RPMI7951 (cell line): ENCODE measurements at places on chromosomes 7 and 10.

GRCh38 chr7:105315357-105315756 is 73.4 kb downstream of the SRPK2 start:
- DNase-seq, result no peak

- DNase-seq, result peak; percentile 34
Observed at GRCh38 chr7:27435461-27435860, 192.9 kb downstream of the EVX1 start.

DNA sequence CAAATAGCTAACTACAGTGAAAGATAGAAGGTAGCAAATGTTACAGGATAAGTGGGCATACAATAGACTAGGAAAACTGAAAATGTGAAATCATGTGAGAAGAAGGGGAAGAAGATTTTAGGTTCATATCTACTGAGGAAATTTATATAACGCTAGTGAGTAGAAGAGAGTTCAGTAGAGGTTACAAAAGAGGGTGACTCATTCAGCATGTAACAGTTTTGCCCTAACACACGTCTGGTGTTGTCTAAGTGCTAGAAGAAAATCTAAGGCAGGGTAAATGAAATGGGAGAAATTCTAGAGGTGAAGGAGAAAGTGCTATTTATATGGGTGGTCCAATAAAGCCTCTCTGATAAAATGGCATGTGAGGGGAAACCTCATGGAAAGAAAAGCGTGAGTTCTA is 731.4 kb upstream of the POT1 start:
- DNase-seq, result no peak

DNA sequence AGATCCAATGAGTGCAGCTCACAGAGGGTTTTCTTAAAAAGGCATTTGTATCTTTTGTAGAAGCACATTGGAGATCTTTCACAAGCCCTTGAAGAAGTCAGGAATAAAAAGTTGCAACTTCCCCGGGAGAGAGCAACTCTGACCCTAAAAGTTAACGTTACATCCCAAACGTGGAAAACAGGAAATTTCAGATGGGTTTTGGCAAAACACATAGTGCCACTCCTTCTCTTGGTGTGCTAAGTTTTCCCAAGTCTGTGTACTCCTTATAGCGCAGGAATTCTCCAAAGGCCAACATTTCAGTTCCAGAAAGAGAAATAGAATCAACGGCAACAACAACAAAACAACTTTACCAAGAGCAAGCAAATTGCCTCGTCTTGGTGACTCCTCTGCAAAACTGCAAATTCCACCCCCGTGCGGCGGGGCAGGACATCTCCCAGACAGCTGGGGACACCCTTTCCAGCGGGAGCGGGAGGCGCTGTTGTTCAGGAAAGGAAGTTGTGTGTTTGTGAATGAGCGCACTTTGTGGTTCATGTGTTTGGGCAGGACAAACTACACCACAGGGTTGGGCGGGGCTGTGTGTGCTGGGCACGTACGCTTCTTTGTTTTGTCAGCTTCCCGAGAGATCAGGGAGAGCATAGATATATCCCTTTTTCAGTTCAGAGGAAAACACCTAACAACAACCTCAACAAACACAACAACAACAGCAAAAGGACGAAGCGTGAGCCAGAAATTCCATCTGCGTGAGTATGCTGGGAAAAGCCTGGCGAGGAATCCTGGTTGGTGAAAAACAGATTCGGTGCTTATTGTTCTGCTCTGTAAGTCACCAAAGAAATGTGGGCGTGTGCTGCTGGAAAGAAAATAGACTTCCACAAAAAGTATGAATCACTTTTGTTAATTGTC is 294.7 kb upstream of the PITRM1 start:
- peak; percentile 99 for DNase-seq

DNA sequence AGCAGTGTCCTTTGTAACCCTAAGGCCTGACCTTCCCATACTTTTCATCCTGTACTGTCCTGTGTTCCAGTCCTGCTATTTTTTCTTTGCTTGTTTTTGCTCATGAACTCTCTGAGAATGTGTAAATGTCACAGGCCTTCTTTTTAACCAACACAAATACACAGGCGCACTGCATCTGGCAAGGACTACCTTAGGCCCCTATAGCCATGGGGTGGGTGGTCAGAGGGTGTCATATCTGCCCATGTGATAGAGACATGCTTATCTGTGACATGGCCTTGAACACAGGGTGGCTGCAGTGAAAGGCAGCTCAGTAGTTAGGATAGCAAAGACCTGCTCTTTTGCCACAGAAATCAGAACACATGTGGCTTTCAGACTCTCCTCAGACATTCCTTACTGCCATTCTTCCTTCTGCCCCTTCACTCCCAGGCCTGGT is 3.9 kb upstream of the MBL2 start:
- DNase-seq, result no peak

DNA sequence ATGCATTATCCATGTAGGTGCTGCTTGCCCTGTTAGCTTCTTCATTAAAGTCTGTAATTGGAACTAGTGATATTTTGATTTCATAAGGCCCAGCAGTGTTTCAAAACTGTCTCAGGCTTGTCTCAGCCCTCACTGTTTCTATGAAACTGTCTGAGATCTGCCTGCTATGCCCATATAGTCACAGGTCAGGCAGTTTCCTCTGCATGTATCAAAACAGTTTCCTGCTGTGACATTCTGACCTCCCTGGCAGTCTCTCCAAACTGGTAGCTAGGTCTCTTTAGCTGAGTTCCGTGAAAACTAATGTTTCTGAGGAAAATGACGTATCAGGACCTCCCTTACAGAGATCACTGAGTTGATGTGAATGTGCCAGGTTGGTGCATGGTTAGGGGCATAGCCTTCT is 18.9 kb upstream of the SEMA3D start:
- DNase-seq, result no peak

- peak; percentile 22 for DNase-seq
Observed at GRCh38 chr10:21191512-21191911, 294.4 kb upstream of the NEBL start.

DNA sequence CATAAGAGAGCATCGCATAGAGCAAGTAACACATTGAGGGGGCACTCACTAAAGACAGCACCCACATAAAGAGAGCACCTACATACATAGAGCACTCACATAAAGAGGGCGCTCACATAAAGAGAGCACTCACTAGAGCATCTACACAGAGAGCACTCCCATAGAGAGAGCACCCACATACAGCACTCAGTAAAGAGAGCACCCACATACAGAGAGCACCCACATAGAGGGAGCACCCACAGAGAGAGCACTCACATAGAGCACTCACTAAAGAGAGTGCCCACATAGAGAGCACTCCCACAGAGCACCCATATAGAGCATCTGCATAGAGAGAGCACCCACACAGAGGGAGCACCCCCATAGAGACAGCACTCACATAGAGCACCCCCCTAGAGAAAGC is 47.8 kb downstream of the INSIG1 start:
- no peak for DNase-seq

DNA sequence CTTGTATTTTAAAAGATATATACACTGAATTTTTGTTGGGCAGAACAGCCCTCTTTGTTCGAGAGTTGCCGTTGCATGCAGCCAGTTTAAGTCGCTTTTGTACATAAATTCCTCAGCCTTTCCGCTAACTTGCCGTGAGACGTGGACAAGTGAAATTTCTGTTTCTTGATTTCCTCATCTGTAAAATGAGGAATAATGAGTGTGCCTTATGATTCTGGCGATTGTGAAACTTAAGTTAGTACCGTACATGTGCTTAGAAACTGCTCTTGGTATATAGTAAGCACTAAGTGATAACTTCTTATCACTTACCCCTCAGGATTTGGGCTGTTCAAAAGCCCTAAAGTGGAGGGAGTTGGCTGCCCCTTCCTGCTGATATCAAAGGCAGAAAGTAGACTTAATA is 1.4 kb downstream of the CCNJ start:
- peak; percentile 11 for DNase-seq

DNA sequence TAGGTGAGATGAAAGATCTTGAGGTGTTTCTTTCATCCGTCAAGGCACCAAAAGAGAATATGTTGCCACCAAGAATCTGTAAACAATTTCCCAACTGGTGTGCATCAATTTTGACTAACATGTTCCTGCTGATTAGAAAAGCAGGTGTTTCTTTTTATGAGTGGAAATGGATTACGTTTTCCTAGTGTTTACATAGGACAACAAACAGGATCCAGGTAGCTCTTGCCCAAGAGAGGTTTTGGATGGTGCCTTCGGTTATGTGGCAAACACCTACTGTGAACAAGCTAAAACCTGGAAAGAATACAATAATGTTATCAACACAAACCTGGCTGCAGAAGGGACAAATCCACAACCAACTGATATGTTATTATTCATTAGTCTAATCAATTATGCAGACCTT is 53.6 kb upstream of the WNT16 start:
- DNase-seq, result no peak

DNA sequence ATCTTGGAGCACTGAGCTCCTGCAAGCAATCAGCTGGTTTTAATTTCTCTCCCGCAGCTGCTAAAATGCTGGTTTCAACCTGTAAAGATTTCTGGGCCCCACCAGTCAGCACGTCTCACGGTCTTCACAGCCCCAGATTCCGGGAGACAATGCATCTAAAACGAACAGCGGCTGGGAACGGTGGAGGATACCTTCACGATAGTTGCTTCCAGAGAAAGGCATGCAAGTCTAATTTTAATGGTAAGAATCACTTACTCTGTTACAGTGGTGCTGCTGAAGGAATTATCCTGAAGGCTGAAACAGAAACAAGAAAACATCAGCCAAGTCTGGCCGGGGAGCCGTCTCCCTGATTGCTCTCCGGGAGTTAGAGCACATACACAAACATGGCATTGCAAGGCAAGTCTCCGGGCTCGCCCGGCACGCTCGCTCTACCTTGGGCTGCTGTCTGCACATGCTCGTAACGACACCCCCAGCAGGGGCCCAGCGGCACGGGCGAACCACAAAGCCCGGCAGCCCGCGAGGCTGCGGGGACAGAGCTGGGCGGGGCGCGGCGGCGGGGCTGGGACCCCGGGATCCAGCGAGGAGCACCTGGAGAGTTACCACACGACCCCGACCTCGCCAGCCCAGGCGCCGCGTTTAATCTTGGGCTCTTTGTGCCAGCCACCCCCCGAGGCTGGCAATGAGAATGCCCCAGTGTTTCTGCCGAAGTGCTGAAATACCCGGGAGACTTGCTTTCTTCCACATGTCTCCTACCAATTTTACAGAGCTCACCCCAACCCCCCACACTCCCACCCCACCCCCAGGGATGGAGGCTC is at the start of gene FAM13C:
Gene FAM13C, minus strand, starts transcription at position 406 of the 815 bp plus-strand sequence. Its CDS starts 89 bp downstream, at position 317.
- peak; percentile 59 for DNase-seq

- DNase-seq, result no peak
Observed at GRCh38 chr10:68364101-68364886, 31.6 kb upstream of the PBLD start.

- no peak for DNase-seq
Observed at GRCh38 chr7:37061849-37062559, 337.7 kb upstream of the AOAH start.

DNA sequence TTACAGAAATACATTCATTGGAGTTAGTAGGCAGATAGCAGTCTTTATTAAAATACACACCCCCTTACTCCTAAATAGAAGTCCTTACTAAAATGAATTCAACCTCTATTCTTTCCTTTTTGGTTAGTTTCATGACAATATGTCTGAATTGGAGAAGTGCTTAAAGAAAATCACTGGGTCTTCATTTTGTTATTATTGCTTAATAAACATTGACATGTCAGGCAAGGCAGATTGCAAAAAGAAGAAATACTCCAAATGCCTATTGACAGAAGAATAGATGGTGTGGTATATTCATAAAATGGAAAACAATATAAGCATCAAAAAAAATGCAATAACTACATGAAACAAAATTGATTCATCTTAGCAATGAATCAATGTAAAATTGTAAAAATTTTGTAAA is 135.5 kb downstream of the TMEM26 start:
- no peak for DNase-seq

- no peak for DNase-seq
Observed at GRCh38 chr7:134165252-134165651, 38.1 kb downstream of the LRGUK start.

- DNase-seq, result no peak
Observed at GRCh38 chr10:57038531-57038930, 677.5 kb upstream of the ZWINT start.

DNA sequence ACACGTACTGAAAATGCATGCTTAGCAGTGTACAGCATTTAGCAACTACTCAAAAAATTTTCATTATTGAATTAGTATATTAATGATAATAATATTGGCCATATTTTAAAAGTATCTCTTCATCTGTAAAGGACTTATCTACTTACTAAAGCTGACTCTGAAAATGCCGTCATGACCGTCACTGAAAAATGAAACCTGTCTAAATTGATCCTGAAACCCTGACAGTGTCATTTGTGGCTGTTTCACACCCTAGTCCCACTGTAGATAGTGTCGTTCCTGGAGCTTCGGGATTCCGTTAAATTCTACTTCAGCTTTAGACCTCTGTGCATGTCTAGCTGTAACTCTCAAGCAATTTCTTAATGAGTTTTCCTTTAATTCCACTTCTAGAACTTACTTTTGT is 35.8 kb upstream of the EZH2 start:
- DNase-seq, result no peak

GRCh38 chr7:34759477-34760125 is 101.6 kb downstream of the NPSR1 start:
- peak; percentile 64 for DNase-seq

DNA sequence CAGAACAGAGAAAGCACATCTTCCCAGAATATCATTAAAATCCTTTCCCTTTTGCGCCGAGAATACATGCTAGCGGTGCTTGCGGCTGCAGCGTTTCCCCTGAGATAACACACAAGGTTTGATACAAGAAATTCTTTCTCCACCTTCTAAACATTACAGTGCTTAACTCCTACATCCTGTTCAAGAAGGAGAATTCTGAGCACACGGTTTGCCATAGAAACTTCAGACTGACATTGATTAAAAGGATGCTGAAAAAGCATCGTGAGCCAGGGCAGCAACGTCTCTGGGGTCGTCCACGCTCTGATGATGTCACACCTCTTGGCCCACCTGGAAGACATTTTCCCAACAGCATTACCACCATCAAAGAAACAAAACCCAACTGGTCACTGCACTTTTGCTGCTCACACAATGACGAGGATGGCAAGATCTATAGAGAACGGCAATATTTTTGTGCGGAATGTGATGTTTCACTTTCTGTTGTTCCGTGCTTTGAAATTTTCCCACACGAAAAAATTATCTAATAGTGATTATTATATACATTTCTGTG is 27.0 kb upstream of the PRSS1 start:
- DNase-seq, result no peak

DNA sequence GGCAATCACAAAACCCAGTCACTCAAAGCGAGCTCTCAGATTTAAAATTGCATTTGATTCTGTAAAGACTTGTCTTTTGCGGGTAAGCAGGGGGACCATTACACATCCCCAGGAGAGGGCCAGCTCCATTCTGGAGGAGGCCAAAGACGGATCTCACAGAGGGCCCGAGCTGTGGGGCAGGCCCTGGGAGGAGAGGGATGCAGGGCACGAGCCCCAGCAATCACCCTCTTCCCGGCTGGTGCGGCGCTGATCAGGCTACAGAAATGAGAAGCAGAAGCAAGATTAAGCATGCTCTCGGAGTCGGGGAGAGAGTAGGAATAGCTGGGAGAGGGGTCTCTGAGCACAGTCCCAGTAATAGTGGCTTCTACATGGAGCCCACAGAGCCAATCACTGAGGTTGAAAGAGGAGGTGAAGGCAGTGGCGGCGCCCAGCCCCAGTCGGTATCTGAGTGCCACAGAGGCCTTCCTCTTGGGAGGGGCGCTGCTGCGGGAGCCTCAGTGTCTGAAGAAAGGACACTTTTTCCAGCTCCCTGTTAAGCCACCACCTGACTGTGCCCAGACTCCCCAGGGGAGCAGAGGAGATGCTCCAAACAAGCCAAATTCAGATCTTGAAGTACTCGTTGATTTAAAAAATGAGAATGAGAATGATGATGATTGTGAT is 7.1 kb downstream of the CXCL12 start:
- DNase-seq, result no peak
